ENCODE measurements at places on chromosomes 1 and 21.

DNA sequence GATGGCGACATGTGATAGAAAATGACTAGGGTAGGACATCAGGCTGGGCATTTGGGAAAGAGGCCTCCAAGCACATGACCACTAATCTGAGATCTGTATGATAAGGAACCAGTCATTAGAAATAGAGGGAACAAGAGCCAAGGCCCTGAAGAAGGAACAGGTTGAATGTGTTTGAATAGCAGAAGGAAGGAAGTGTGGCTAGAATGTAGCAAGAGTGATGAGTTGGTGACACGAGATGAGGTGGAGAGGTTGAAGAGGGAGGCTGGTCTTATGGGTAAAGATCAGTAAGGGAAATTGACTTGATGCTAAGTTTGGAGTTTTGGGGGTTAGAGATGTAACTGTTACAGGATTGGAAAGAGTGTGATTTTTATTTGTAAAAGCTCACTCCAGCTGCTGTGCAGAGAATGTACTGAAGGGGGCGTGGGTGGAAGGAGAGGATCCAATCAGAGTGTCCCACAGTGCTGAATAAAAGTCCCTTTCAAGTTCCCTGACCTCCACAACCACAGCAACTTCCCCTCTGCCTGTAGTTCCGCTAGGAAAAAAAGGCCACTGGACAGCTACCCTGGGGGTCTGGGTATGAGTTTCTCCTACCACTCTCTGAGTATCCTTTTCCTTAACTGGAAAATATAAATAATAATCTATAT is 295.0 kb downstream of the OMA1 start:
- no peak for DNase-seq

DNA sequence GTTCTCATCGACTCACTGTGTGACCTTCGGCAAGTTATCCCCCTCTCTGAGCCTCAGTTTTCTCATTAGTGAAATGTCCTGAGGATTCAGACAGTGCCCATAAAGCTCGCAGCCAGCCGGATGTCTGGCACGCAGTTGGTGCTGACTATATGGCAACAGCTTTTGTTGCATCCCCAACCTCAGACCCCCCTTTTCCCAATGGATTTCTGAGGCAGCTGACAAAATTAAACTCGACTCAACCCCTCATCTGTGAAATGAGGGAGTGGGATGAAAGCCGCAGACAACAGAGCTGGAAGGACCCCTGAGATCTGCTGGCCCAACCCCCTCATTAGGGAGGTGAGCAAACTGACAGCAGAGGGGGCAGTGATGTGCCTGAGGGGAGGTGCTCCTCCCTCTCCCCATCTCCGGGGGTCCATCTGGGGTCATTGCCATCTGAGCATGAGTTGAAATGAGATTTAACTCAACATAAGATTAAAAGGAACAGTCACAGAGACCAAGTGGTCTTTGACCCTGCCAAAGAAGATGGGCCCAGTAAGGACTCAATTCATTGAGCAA is 40.4 kb downstream of the NKAIN1 start:
- no peak for DNase-seq

DNA sequence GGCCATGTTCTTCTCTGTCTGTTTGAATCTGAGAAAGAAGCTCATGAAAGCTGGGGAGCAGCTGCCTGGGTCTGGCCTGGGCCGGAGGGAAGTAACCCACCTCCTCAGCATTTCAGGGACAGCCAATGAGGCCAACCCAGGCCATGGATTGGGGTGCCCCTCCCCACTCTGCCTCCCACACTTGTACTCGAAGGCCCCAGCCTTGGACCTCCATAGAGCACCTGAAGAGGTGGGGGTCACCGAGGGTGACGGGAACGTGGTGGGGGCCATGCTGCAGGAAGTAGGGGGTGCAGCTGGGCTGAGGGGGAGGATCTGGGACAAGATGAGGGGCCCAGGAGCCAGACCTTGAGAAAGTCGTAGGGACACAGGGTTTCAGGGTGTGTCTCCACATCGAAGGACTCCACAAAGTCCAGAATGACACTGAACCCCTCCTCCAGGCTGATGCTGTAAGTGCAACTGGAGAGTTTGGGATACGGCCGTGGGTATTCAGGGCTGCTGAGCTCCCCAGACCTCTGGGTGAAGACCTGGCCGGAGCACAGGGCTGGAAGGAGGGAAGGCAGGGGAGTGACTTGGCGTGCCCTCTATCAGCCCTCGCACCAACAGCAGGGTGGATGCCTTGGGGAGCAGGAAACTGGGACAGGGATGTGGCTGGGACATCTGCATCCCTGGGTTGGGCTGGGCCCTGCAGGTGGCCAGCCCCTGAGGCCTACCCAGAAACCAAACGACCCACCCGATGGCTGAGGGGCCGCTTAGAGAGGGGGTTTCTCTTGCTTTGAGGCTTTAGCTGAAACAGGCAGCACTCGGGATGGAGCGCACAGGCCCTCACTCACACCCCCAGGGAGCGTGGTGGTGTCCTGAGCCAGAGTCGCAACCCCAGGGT is 3.8 kb downstream of the MASP2 start:
- DNase-seq: no peak

- DNase-seq: no peak
These were observed 36.8 kb downstream of the TRIM11 start for GRCh38 chr1:228369608-228370438.

DNA sequence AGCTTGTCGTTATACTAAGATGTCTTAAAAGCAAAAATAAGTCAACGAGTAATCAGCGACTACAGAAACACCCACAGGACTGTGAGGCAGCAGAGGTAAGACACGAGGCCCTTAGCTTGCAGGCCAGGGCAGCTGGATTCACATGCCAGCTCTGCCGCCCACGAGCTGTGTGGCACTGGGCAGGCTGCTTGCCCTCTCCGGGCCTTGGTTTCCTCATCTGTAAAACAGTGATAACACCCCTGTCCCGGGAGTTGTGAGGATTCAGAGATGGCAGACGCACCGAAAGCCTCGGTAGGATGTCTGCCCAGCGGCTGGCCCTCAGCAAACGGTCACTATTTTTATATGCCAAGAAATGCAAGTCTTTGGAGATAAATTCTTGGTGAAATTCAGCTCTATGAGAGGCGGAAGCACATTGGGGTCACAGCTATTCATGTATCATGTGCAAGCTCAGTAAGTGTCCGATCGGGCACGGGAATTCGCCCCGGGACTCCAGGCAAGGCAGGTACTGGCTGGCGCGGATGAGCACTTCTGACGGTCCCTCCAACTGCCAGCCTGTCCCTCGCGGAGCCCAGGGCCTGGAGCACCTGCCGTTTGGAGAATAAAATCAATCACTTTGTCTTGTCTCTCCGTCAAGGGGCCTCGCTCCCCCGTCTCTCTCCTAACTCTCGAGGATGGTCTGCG is 1.1 kb downstream of the C2CD2 start:
- no peak for DNase-seq

DNA sequence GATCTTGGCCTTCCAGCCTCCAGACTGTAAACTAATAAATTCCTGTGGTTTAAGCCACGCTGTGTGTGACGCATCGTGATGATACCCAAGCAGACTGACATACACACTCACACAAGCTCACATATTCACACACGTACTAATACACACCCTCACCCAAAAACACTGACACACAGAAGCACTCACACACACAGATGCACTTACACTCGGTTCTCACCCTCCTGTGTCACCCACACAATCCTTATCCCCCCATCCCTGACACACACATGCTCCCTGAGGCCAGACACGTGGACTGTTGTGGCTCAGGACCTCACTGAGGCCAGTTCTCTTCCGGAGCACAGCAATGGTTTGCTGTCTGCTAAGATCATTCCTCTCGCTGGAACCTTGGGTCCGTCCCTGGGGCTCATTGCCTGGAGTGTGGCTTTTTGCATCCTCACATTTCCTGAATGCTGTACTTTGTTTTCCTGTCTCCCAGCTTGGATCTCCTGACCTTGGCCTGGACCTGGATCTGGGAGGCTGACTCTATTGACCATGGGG is 76.9 kb upstream of the LYST start:
- no peak for DNase-seq

GRCh38 chr1:29485096-29485925 is 249.0 kb downstream of the PTPRU start:
- DNase-seq: no peak

DNA sequence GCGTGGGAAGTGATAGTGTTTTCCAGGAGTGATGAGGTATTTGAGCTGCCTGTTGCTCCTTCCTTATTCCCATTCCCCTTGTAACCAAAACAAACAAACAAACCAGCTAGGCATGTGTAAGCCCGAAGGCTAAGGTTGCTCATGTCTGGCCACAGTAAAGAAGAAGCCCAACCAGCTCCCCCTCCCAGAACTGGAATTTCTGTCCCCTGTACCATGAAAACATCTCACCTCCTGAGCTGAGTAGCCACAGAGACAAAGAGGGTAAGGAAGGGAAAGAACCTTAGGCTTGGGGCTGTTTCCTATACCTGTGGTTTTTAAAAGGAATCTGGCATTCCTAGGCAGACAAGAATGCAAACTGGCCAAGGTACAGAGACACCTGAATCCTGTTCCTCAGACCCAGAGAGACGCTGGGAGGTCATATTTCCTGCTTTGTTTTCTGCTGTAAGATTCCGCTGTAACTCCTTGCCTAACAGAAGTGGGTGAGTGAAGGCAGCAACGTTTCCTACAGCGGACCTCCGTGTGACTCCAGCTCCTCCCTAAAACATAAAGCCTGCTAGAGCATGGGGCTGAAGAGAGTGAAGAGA is 41.7 kb upstream of the RAB4A start:
- DNase-seq: no peak

GRCh38 chr1:63559357-63559756 is 33.9 kb upstream of the PGM1 start:
- DNase-seq: no peak

- DNase-seq: no peak
These were observed 87.6 kb upstream of the TRABD2B start for GRCh38 chr1:48084826-48085225.

DNA sequence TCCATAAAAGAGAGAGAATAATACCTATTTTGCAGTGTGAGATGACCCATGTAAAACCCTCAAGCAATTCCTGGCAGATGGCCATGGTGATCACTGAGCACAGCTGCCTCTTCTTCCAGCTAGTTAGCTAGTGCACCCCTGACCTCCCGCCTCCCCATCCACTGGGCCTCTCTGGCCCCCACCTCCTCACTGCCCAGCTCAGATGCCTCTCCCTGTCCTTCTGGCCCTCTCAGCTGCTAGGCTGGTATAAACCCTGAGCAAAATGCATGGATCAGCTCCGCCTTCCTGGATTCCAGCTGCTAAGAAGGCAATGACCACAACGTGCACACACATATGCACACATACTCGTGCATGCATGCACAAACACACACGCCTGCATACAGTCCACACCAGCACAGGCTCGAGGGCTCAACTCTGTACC is 117.2 kb downstream of the DMRTB1 start:
- peak; percentile 44 for DNase-seq

DNA sequence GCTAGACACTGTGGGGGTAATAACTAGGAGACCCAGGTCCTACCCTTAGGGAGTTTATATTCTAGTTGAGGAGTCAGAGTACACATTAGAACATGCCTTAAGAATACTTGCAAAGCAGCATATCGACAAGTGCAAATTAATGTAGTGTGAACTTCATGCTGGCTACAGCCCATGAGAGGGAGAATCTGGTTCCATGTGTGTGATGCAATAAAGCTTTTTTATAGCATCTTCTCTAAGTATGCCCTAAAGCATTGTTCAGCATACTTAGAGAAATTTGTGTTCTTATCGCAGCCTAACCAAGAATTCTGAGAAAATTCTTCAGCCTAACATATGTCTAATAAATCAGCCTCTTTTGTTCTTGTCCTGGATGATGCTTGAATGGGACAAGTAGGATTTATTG is 95.5 kb downstream of the SDCCAG8 start:
- no peak for DNase-seq

GRCh38 chr1:205240569-205240968 is 12.8 kb downstream of the TMCC2 start:
- DNase-seq: no peak

DNA sequence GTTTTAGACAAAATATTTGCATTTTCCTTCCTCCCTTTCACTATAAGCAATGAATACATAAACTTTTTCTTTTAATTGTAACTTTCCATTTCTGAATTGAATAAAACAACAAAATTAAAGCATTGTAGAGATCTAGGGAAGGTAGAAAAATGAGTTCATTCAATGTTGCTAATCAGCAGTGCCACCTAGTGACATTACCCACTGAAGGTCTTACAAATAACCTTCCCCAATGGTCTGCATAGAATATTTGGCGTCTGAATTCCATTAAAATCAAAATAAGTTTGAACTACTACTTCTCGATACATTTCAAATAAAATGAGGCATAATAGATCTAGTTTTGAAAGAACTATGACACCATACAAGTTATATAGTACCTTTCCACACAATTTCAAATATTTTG is 19.6 kb downstream of the FH start:
- DNase-seq: peak; percentile 31

DNA sequence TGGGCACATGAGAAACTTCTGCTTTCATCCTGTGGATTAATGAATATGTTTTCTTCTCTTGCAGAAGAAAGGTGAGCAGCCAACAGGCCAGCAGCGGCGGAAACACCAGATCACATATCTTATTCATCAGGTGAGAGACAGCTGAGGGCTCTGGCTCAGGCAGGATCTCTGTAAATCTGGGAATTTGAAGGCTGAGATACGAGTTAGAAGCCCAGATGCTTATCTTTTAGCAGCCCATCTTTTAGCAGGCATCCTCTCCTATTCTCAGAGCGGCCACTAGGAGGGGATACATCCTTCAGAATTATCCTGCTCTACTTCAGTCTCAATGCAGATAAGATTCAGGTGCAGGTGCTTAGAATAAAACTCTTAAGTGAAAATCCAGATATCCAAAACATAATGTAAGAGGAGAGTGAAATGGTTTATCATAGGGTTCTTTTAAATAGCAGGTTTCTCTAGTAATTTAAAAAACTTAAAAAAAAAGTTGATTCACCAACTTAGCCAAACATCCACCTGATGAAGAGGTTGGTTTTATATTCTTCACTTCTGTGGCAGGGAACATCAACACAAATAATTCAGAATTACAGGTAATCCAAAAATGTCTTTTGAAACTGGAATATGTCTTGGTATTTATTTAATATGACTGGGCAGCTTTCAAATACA is 19.3 kb downstream of the SH2D2A start:
- DNase-seq: peak; percentile 64

DNA sequence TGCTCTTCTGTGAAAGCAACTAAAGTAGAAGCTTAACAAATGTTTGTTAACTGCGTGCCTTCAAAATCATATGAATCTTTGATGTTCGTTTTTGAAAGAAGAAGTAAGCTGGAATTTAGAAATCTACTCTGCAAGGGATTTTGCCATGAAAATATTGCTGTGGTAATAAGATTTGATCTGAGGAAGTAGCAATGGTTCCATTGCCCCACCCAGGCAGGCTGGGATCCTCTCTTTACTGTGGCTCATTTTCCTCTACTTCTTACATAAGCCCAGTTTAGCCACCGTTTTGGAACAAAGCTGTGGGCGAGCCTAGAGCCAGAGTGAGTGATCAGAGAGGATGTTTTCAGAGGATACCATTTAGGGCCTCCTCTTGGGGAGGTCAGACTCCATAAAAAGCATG is 20.3 kb upstream of the PTGFRN start:
- DNase-seq: no peak

DNA sequence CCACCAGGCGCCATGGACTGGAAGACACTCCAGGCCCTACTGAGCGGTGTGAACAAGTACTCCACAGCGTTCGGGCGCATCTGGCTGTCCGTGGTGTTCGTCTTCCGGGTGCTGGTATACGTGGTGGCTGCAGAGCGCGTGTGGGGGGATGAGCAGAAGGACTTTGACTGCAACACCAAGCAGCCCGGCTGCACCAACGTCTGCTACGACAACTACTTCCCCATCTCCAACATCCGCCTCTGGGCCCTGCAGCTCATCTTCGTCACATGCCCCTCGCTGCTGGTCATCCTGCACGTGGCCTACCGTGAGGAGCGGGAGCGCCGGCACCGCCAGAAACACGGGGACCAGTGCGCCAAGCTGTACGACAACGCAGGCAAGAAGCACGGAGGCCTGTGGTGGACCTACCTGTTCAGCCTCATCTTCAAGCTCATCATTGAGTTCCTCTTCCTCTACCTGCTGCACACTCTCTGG is 3.8 kb downstream of the GJB3 start:
- no peak for DNase-seq

Measured in renal pelvis (tissue), 12 donors.